ENCODE measurements at places on chromosomes 1 and 21.

GRCh38 chr1:51189421-51190073 lies 46.5 kb upstream of the RNF11 start:
- peak; percentile 52 for DNase-seq

DNA sequence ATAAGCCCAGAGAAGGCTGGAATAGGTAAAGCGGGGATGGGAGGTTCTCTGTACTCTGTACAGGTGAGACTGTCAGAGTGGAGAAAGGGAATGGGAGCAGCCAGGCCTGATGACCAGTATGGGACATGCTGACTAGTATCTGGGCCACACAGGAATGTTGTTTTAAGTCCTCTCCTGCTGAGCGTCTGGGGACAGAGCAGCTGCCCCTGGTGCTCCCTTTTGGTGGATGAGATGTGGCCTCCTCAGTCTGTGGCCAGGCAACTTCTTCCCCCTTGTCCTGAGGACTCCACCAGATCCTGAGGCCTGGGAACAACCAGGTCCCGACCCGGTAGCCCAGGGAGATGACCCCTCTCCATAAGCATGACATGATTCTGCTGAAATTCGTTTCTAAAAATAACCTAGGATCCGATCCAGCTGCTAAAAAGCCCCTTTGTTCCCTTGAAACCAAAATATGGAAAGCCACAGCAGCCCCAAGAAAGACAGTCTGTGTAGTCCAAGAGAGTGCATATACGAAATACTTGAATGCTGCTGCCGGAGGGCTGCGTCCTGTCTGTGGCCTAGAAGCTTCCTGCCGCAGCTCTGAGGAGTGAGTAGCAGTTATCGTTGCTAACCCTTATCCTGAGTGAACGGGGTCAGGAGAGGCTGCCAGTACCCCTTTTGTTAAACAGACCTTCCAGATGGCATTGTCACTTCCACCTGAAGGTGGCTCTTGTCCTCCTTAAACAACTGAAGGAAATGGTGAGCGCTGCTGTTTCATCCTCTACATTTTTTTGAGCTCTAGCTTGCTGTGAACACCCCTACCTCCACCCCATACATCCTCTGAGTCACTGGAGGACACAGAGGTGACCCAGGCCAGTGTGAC lies 47.1 kb downstream of the ATP2B4 start:
- DNase-seq = no peak

DNA sequence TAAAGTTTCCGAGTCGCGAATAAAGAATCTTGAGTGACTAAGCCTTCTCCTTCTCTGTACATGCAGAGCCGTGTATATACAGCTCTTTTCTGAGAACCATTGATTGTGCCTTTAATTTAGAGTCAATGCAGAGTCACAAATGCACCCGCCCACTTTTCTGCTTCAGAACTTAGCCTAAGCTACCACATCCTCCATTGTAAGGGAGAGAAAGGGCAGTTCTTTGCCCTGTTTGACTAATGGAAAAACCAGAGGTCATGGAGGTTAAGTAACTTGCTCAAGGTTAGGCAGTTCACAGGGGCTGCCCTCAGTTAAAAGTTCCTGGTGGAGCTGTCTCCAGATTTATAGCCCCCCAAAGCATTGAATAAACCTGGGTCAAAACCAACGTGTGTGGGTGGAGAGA lies 139.6 kb downstream of the TOMM20 start:
- DNase-seq = no peak

DNA sequence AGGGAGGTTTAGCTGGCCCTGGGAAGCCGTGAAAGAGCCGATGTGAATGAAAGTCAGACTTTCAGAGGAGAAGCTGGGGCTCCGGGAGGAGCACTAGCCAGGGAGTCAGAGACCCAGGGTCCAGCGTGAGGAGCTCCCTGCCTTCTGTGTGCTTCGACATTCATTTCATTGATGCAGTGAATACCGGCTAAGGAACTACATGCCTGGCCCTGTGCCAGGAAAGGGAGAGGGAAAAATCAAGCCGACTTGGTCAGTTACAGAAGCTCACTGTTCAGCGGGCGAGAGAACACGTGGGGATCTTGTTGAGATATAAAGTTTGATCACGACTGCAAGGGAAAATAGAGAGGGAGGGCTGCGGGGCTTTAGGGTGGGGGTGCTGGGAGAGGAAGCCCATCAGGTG lies 76.7 kb upstream of the RUNX3 start:
- peak; percentile 50 for DNase-seq

- DNase-seq = no peak
Measured at GRCh38 chr1:20059847-20060246, 10.1 kb upstream of the PLA2G5 start.

GRCh38 chr1:185533596-185533995 lies 200.6 kb upstream of the HMCN1 start:
- no peak for DNase-seq

DNA sequence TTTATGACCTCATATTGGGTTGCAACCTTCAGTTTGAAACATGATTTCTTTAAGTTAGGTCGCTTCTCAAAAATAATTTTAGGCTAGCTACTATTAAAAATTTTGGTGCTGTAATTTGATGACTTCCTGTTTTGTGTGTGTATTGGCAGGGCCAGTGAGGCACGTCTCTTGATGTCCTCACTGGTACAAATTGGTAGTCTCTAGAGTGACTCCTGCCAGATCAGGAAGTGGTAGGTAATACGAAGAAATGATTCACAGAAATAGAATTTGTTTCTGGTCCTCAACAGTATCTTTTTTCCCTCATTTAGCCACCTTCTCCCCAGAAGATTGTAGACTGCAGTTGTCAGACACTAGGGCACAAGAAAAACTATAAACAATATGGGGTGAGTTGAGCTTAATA lies 120.9 kb upstream of the KIAA1614 start:
- DNase-seq = no peak

GRCh38 chr21:40200126-40200525 lies 332.9 kb downstream of the PCP4 start:
- no peak for DNase-seq

- no peak for DNase-seq
Measured at GRCh38 chr1:182149411-182149965, 88.0 kb upstream of the ZNF648 start.

Measured in mesothelial cell of epicardium (in vitro differentiated cells).